Glomerular endothelial cell (primary cell): ENCODE measurements at places on chromosomes 5 and 9. TPM values are rescaled to one million over a fixed set of nuclear protein-coding genes. Genes with fewer than 3 reads are reported as not detected.

The ACTBL2 gene
- total RNA-seq: 2.8 and 4.0 TPM in 2 replicates

The SLC9A3 gene
- 2.2 and 3.1 TPM in 2 replicates for total RNA-seq

The CSF1R gene
- total RNA-seq: 0.10 TPM in 1 of 2 replicates, not detected in the other

The CRHBP gene
- total RNA-seq: 0.58 and 3.4 TPM in 2 replicates

The TIMD4 gene
- not detected in 2 replicates for total RNA-seq

The STPG3 gene
- not detected in 2 replicates for total RNA-seq

The PCDHB11 gene
- total RNA-seq: 0.58 and 1.5 TPM in 2 replicates
